Thoracic aorta (tissue), 2 donors: ENCODE measurements at places on chromosomes 12 and 14. TPM values are rescaled to one million over a fixed set of nuclear protein-coding genes. Genes with fewer than 3 reads are reported as not detected.

- H3K36me3 ChIP-seq: no peaks in the 10 kb centered on the region
- no peak overlapping the region for H3K27ac ChIP-seq
- no peak for DNase-seq
These were observed 5.1 kb upstream of the PCNX1 start for GRCh38 chr14:70902184-70902583.

DNA sequence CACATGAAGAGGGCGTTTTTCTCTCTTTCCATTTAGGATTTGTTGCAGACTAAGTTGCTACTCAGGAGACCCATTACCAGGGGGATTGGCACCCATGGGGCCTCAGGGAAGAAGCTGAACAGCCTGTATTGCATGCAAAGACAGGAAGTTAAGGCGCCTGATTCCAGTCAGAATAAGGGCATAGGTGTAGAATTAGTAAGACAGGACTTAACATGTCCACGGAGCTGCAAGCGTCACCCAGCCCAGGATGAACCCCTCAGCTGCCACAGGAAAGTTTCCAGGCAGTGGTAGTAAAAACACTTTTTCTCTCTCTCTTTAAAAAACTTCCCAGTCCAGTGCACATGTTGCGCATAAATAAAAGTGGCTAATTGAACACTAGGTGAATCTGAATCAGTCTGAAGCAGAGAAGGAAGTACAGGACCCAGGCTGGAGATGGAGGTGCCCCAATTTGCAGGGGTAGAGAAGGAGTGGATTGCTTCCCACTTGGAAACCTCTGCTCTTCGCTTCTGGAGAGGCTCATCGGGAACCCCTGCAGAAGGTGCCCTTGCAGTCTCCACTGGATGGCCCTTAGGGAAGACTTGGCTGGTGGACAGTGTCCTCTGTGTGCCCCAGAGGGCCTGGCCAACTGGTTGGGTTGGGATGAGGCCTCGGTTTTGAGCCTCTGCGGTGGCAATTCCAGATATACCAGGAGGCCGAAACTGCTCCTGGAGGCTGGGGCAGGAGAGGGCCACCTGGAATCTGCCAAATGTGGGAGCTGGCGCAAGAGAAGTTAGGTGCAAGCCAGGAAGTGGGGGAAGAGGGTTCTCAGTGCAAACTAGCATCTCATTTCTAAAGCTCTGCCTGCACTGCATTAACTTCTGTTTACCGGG is 10.7 kb upstream of the TBX3 start:
- H3K4me1 ChIP-seq: peaks cover 20% of the 10 kb centered on the region
- H3K27ac ChIP-seq: no peak overlapping the region
- no peak overlapping the region for H3K4me3 ChIP-seq
- no peak for DNase-seq
- H3K27me3 ChIP-seq: peaks cover 38% of the 10 kb centered on the region
- H3K36me3 ChIP-seq: no peaks in the 10 kb centered on the region

- H3K36me3 ChIP-seq: no peaks in the 10 kb centered on the region
- peak overlapping the region; percentile 88 for H3K4me3 ChIP-seq
- peak overlapping the region; percentile 99 for H3K27ac ChIP-seq
These were observed 15.6 kb upstream of the CALM1 start for GRCh38 chr14:90381011-90381786.

DNA sequence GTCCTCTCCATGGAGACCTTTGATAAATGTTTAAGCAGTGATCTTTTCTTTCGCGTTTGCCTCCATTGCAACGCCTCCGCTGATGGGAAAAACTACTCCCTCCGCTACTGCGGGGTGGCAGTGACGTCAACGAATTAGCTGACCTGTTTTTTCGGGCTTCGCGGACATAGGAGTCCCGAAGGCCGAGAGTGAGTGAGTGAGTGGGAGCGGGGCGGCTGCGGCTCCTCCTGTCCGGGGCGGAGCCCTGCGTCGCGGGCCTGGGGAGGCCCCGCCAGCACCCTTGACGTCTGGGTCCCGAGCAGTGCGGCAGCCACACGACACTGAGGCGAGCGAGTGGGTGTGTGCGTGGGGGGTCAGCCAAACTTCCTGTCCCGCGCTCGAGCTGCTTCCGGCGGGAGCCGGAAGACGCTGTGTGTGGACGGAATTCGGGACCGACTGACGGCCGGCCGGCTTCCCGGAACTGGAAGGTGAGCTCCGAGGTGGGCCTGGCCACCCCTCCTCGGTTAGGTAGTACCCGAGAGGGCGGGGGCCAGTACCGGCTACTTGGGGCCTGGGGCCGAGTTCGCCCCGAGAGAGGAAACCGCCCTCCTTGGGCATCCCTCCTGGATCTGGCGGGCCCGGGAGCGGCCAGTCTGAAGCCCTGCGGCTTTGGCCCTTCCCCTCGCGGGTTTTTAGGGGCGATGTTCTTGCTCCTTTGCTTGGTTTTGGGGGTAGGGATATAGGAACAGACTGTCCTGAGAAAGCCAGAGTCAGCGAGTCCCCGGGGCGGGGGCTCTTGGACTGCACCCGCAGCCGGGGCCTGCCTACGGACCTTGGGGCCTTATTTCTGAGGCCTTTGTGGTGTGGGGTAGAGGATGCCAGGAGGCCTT is at the start of gene ZNF410:
ZNF410 (plus strand) TSS at position 411 of the 869 bp plus-strand sequence. CDS start 5,317 bp downstream, outside the sequence.
- H3K27ac ChIP-seq: peak within 1 kb of the TSS; percentile 97
- no peaks in the 10 kb centered on the region for H3K36me3 ChIP-seq
- peak within 1 kb of the TSS; percentile 79 for H3K4me3 ChIP-seq
- H3K27me3 ChIP-seq: no peaks in the 10 kb centered on the region
- H3K4me1 ChIP-seq: peaks cover 31% of the 10 kb centered on the region

DNA sequence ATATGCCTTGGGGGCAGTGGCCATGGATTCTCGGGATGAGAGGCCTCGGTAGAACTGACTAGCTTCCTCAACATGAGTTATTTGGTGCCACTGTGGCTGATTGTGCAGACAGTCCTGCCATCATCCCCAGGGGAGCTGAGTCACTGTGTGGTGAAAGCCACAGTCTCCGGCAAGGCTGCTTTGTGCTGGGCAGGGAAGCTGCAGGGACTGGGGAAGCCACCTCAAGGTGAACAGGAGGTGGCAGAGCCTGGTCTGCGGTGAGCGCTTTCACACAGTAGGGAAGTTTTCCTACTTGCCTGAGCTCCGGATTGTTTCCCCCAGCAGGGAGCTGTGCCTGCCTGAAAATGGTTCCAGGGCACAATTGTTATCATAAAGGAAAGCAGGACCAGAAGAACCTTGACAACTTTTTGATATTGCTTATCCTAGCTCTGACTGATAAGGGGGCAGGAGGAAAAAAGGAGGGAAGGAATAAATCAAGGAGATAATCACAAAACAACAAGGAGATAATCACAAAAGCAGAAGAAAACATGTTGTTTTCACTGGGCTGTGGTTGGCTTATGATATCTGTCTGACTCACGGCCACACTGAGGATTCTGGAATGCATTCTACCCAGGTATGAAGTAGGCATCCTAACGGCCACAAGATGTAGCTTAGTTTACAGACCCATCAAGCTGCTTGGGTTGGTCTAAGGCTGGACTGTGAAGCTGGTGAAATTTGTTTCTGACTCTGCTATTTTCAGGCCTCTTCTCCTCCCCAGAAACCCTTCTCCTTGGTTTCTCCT is 32.2 kb upstream of the GNG2 start:
- H3K27me3 ChIP-seq: no peaks in the 10 kb centered on the region
- H3K36me3 ChIP-seq: no peaks in the 10 kb centered on the region
- no peak overlapping the region for H3K4me3 ChIP-seq
- H3K4me1 ChIP-seq: no peaks in the 10 kb centered on the region
- DNase-seq: no peak

- H3K27me3 ChIP-seq: no peaks in the 10 kb centered on the region
- no peak overlapping the region for H3K4me3 ChIP-seq
- no peak overlapping the region for H3K27ac ChIP-seq
- no peaks in the 10 kb centered on the region for H3K36me3 ChIP-seq
- H3K4me1 ChIP-seq: no peaks in the 10 kb centered on the region
These were observed 473.5 kb downstream of the BTG1 start for GRCh38 chr12:91672130-91672529.

BATF gene
- 3.7 TPM for total RNA-seq

DNA sequence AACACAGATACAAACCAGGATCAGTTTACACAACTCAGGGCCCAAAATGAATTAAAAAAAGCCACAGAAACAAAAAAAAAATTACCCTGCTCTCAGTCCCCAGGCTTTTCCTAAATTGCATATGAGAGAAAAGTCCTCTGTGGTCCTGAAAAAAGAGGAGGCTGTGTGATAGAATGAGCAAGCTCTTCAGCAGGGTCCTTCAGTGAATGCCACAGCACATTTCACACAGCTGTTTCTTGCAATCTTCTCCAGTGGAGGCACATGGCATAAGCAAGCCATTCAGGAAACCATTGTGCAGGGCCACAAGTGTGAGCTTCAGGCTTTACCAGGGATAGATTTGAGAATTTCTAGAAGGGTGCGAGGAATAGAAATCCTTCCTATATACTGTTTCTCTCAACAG is 168.5 kb downstream of the PPM1H start:
- no peaks in the 10 kb centered on the region for H3K4me1 ChIP-seq
- H3K36me3 ChIP-seq: no peaks in the 10 kb centered on the region
- H3K27ac ChIP-seq: no peak overlapping the region
- H3K4me3 ChIP-seq: no peak overlapping the region
- no peaks in the 10 kb centered on the region for H3K27me3 ChIP-seq

DNA sequence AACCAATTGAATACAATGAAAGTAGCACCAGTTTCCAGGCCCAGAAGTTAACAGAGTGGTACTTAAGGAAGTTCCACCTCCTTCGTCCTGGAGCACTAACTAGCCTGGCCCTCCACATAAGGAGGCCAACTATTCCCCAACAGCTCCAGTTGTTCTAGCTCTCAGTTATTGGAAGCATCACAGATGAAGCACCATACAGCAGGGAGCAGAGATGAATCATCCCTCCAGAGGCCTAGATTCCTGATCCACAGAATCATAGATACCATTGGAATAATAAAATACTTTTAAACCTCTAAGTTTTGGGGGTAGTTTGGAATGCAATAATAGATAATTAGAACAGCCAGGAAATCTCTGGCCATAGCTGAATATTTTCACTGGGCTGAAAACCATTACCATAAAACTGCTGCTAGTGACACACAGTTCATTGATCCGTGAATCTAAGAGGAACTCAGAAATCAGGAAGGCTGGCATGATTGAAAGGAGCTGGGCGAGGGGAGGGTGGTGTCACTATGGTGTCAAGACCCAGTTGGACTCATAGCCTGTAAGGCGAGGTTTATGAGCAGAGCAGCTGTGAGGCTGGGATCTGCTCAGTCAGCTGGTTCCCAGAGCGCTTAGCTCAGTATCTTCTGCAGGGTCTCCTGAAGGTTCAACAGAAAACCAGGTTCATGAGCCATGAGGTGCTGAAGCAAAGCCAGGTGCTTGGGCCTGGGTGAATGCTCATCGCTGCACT is 371.4 kb upstream of the TMTC1 start:
- DNase-seq: no peak
- no peaks in the 10 kb centered on the region for H3K36me3 ChIP-seq
- H3K4me1 ChIP-seq: no peaks in the 10 kb centered on the region
- no peak overlapping the region for H3K4me3 ChIP-seq
- H3K27ac ChIP-seq: no peak overlapping the region

- H3K27me3 ChIP-seq: no peaks in the 10 kb centered on the region
- H3K27ac ChIP-seq: no peak overlapping the region
- DNase-seq: no peak
- H3K4me3 ChIP-seq: no peak overlapping the region
These were observed 15.8 kb downstream of the NGDN start for GRCh38 chr14:23485326-23485725.

RNASE2 gene
- total RNA-seq: 7.2 TPM

DNA sequence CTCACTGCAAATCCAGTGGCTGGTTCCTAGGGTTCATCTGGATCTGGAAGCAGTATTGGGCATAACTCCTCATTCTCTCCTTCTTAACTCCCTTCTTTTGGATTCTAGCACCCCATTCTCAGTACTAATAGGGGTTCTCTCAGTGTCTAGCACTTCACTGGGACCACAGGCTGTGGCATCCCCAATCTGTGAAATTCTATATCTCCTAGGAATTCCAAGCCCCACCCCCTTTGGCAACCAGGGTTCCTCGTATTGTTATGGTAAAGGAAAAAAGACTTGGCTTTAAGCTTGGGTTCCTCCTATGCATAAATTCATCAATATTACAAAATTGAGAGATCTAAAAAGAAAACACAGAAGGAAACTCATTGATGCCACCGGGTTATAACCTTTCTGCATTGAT is 45.0 kb upstream of the FBXO21 start:
- no peaks in the 10 kb centered on the region for H3K36me3 ChIP-seq
- no peak overlapping the region for H3K27ac ChIP-seq
- no peaks in the 10 kb centered on the region for H3K4me1 ChIP-seq
- no peak for DNase-seq
- no peak overlapping the region for H3K4me3 ChIP-seq

- no peaks in the 10 kb centered on the region for H3K36me3 ChIP-seq
- no peak overlapping the region for H3K27ac ChIP-seq
- no peaks in the 10 kb centered on the region for H3K4me1 ChIP-seq
- no peak for DNase-seq
- H3K4me3 ChIP-seq: no peak overlapping the region
These were observed 985.5 kb downstream of the DIO2 start for GRCh38 chr14:79225815-79226214.

ARMH4 gene
- total RNA-seq: 10.8 TPM

- H3K27ac ChIP-seq: no peak overlapping the region
- no peak for DNase-seq
- H3K4me1 ChIP-seq: no peaks in the 10 kb centered on the region
- H3K36me3 ChIP-seq: no peaks in the 10 kb centered on the region
- no peak overlapping the region for H3K4me3 ChIP-seq
These were observed 837.8 kb downstream of the AACS start for GRCh38 chr12:125902991-125903390.

DNA sequence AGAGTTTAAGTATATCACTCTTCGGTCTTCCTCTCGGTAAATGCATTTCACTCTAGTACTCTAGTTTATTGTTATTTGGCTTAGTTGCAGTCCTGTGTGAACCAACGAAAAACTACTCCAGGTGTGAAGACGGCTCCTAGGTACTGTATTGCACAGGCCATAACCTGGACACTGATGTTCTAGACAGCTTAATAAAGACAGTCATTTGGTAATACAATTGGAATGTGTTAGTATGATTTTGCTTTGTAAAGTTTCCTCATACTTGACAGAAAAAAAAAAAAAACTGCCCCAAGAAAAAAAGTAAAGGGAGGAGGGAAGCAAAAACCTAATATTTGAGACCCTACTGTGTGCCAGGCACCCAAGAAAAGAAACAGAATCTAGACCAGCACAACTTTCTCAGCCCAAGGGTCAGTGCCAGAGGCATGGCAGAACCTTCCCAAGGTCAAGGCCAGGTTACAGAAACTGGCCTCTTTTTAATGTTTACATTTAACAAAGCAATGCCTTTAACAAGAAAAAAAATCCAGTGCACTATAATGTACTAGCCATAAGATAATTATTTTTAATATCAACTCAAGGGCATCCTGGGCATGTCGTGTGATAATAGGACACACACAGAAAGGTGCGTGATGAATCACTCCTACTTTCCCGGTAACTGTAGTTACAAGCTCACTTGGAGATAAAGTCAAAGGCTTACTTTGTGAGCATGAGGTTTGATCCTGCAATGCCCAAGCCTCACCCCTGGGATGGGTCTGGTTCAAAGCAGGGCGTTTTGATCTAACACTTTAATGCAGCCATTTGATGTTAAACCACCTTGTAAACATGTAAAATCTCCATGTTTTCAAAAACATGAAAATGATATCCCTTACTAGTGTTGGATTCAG is 110.6 kb downstream of the BMP4 start:
- DNase-seq: no peak
- no peak overlapping the region for H3K4me3 ChIP-seq
- H3K27me3 ChIP-seq: no peaks in the 10 kb centered on the region
- no peak overlapping the region for H3K27ac ChIP-seq
- no peaks in the 10 kb centered on the region for H3K36me3 ChIP-seq

NRXN3 gene
- 33.3 TPM for total RNA-seq

APOF gene
- not detected for total RNA-seq
